Peyer's patch (tissue), 4 donors: ENCODE measurements at places on chromosomes 1 and 21. TPM values are rescaled to one million over a fixed set of nuclear protein-coding genes. Genes with fewer than 3 reads are reported as not detected.
A peak's percentile ranks its signal among the peaks of the same experiment; 100 is the strongest.

- peak; percentile 74 for DNase-seq
Observed at GRCh38 chr1:116556289-116557006, 14.4 kb downstream of the CD58 start.

NCF2 gene
- total RNA-seq, result 9.2 TPM

RNU1-3 gene
- under 0.01 TPM for total RNA-seq

MFAP2 gene
- total RNA-seq, result 2.1 TPM

GRCh38 chr1:230104395-230105244 lies 37.6 kb downstream of the GALNT2 start:
- DNase-seq, result peak; percentile 77

- no peak for DNase-seq
Observed at GRCh38 chr1:221431068-221431651, 310.7 kb downstream of the DUSP10 start.

- DNase-seq, result peak; percentile 52
Observed at GRCh38 chr1:37602750-37603694, 7.3 kb upstream of the GNL2 start.

DNA sequence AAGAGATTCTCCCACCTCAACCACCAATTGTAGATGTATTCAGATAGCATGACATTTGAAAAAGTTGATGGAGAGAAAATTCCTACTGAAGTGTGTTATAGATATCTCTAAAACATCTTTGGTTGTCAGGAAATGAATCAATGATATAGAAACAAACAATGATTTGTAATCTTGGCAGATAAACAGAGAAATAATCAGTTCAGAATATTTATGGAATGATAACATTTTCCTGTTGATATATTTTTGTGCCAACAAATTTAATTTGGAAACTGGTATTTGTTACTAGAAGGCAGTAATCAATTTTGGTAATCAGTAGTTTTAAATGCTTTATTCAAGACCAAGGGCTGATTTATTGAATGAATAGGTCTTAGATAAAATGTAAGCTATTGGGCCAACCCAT lies 695.6 kb downstream of the USP25 start:
- no peak for DNase-seq

GRCh38 chr1:66350001-66350547 lies 183.9 kb upstream of the SGIP1 start:
- DNase-seq, result peak; percentile 89

GRCh38 chr1:35605867-35606182 lies 32.7 kb downstream of the TFAP2E start:
- no peak for DNase-seq

DNA sequence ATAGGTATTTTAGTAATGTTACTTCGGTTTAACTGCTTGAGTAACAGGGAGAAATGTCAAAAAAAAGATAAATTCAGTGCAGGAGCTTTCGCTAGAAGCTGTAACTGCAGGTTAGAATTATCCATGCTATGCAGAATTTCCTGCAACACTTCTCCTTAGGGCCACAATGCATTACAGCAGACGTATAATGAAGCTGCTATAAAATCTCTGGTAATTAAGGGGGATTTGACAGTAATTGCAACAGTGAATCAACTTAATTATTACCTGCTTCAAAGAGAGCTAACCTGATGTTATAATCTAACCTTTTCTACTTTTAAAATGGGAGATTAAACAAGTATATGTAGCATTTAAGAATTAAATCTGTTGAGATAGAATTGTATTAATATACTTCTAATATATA lies 92.6 kb downstream of the ATG4C start:
- DNase-seq, result no peak

KIRREL1 gene
- 2.8 TPM for total RNA-seq

- DNase-seq, result peak; percentile 31
Observed at GRCh38 chr1:89633800-89634625, 1.1 kb downstream of the LRRC8C start.

DNA sequence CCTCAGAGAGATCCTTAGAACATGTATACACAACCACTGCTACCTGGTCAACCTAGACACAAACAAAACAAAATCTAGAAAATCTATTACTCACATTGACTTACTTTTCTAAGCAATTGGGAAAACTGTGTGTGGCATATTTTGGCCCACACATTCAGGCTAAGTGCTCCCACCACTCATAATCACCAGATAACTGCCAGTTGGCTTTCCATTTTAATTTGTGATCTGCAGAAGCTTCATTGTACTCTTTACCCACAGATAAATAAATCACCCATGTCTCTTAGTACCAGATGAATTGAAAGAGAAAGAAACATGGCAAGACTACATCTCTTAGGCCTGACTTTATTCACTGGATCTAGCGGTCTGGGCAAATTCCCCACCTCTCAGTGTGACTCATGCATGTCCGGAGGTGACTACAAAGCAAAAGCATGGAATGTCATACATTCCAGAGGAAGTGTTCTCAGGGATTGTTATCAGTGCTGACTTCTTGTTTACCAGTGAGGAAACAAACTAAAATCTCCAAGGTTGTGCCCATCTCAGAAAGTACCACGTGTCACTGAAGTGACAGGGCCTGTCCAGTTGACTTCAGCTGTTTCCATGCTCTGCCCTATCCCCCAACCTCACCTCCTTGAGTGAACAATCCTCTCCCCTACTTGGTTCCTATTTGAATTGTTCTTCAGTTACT lies 52.4 kb upstream of the BCL10 start:
- DNase-seq, result no peak

GRCh38 chr1:156767879-156768604 lies 707 bp downstream of the PRCC start:
- DNase-seq, result no peak

DNA sequence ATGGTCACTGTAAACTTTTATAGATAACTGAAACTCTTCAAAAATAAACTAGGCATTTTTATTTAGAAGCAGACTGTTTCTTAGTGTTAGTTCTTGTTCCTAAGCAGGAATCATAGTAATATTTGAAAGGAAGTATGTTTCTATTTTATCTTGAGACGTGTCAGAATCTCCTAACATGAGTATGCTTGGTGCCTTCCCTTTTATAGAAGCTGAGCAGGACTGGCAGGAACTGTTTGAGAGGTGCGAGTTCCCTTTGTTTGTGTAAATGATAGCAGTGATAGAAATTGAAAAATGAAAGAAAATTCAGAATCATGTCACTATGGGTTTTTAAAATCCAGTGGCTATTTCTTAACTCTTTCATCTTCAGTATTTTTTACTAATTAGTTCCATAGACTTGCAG lies 56.9 kb downstream of the LRRC8D start:
- no peak for DNase-seq

GBP7 gene
- total RNA-seq, result not detected

DNA sequence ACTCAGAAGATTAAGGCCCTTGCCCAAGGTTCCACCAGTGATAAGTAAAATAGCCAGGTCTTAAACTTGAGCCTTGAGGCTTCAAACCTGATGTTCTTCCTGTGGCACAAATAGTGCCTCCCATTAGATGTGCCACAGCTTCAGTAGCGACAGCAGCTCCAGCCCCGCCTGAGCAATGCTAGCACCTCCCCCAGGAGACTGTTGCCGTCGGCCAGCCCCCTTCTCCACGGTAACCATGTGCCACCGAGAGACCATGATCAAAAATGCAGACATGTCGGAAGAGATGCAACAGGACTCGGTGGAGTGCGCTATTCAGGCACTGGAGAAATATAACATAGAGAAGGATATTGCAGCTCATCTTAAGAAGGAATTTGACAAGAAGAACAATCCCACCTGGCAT lies 32.2 kb downstream of the KLHDC7A start:
- no peak for DNase-seq

DNA sequence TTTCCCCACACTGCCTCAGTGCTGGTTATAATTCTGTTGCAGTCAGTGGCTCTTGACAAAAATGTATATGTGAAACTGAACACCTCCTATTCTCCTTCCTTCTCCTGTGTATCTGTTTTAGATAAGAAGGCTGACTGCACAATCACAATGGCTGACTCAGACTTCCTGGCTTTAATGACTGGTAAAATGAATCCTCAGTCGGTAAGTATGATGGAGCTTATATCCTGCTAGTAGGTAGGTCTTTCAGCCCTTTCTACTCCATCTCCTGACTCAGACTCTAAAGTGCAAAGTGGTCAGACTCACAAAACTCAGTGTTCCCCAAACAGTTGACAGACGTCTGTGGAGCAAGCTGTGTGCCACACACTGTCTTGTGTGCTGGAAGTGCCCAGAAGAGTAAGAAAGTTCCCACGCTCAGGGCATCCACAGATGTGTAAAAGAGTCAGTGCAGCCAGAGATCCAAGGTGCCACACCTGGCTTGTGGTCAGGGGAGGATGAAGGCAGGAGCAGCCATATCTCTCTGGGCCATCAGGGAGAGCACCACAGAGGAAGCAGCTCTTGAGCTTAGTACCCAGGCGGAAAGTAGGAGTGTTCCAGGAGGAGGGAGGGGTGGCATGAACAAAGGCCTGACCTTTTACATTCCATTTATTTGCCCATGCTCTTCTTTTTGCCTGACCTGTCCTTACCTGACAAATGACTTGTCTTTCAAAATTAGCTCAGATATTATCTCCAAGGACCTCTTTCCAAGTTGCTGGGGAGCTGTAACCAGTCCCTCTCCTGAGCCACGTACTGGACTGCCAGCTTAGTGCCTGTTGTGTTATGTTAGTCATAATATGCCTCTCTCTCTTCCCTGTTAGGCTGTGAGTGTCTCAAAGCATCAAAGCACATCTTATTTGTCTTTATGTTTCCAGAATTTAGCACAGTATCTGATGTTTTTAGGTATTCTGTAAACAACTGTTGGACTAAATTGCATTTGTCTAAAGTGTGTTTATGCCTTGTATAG lies 14.0 kb upstream of the PODN start:
- DNase-seq, result no peak

DNA sequence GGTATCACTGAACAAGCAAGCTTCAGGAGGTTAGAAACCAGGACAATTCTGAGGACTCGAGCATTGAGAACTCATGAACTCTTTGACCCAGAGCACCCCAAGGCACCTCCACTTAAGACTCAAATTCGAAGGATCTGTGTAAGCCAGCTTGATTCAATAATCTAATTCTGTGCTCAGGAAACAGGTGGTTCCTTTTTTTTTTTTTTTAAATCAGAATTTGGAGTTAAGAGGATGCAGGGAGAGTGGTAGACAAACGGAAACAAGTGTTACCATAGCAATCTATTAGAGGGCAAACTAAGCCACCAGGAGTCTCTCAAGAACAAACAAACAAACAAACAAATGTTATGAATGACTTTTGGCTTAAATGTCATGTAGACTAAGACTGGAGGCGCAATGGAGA lies 53.8 kb upstream of the DPH5 start:
- DNase-seq, result no peak

DNA sequence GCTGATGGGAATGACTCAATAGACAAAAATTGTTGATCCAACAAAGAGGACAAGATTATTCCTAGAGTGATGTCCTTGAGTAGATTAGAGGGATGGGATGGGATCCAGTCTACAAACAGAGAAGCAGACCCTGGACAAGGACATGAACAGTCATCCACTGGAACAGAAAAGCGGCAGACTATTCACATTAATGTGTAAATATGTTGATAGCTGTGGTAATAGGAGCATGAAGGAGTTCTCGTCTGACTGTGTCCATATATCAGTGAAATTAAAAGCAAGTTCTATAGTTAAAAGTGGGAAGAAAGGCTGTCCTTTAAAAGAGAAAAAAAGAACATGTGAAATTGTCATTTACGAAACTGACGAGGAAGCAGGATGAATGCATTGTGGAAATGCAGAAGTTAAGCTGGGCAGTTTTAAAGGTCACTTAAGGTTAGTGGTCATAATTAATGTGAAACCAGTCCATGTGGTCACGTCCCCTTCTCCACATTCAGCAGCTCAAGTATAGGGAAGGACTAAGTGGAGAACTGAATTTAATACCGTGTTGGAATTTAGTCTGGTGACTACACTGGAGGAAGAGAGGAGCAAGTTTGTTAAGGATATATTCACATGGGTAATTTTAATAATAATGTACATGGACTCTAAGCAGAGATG lies 62.1 kb downstream of the PIK3R3 start:
- DNase-seq, result no peak

- peak; percentile 27 for DNase-seq
Observed at GRCh38 chr1:214331827-214332423, 51.0 kb downstream of the SMYD2 start.

OR6N1 gene
- total RNA-seq, result not detected

DNA sequence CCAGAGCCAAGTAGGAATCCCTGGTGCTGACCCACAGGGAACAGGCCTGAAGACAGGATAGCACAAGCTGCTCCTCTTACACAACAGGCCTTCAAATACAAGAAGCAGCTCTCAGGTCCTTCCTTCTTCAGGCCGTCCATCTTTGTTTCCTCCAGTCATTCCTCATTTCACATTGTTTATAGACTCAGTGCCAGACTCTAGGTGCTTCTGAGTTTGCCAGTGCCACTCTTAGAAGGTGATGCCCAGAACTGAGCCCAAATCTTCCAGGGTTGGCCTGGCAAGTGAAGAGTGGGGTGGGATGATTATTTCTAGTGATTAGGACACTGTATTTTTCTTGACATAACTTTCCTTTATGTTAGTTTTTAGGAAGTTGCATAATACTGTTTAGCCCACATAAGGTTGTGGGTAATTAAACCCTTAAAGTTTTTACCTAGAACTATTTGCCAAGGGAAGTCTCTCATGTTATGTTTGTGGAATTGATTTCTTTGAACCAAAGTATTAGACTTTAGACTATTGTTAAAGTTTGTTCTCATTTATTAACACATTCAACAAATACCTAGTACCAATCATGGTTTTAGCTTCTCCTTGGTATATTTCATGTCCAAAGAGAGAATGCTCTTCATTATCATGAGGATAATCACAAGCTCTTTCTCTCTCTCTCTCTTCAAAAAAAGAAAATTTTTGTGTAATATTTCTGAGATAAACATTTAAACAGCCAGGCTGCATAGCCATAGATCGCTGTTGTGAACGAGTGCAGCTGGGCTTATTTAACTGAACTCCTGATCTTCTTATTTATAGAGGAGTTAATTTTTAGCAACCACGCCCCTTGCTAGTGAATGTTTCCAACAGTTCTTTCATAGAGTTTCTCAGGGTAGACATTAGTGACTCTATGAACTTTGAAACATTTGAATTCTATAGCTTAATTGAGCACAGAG lies 47.7 kb downstream of the PGM1 start:
- DNase-seq, result no peak

TRIM58 gene
- total RNA-seq, result not detected

GRCh38 chr1:209858561-209859103 lies 30.9 kb downstream of the UTP25 start:
- no peak for DNase-seq

DNA sequence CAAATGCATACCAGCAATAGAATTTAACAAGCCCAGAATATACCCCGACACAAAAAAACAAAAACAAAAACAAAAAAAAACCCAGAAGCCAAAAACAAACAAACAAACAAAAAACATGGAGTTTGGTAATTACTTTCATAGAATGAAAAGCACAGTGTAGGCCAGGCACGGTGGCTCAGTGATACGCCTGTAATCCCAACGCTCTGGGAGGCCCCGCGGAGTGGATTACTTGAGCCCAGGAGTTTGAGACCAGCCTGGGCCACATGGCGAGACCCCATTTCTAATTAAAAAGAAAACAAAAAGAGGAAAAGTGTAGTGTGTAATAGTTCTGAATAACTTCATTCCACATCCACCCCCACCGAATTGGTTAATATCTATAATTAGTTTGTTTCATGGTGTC lies 1265.7 kb downstream of the NCAM2 start:
- no peak for DNase-seq

TRIM17 gene
- total RNA-seq, result not detected
